ENCODE measurements at places on chromosomes 4 and X.
A peak's percentile ranks its signal among the peaks of the same experiment; 100 is the strongest.

- DNase-seq, result peak; percentile 75
Observed at GRCh38 chr4:26238778-26239679, 81.8 kb upstream of the RBPJ start.

GRCh38 chr4:152162331-152162697, 373.6 kb downstream of the FBXW7 start:
- no peak for DNase-seq

GRCh38 chrX:13700380-13700779, 11.5 kb downstream of the RAB9A start:
- no peak for DNase-seq

DNA sequence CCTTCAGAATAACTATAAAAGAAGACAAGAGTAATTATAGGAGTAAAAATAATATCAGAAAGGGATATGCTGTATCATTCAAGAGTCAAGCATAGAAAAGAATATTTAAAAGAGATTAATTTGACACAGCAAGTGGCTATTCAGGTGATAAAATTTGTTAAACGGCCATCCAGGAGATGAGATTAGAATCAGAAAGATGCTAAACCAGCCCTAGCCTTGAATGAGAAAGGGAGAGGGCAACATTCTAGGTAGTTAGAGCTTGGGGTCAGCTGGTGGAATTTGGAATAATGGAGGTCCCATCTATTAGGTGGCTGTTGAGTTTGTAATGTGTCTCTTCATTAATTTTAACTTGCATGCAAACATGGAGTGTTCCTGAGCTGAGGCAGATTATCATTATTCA, 350.5 kb upstream of the PABPC4L start:
- no peak for DNase-seq
